Immature natural killer cell (primary cell): ENCODE measurements at places on chromosomes 5 and 9.

GRCh38 chr9:114185570-114186490 lies 30.5 kb downstream of the COL27A1 start:
- no peak for DNase-seq

DNA sequence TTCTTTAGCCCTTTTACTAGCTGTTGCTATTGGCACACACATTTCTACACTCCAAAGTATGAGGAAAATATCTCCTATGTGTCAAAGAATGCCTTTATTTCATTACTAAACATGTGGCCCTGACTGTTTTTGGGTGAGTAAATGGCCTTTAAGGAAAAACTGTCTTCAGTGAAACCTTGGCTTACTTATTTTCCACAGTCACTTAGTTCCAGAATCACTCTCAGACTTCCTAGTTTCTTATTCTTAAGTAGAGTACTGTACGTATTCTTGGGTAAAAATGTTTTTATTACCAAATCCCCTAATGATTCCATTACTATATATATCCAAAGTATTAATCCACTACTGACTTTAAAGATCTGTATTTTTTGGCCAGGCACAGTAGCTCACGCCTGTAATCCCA lies 27.5 kb downstream of the ERP44 start:
- DNase-seq = no peak

- DNase-seq = no peak
These were observed 64.2 kb downstream of the LHX2 start for GRCh38 chr9:124075761-124076160.

DNA sequence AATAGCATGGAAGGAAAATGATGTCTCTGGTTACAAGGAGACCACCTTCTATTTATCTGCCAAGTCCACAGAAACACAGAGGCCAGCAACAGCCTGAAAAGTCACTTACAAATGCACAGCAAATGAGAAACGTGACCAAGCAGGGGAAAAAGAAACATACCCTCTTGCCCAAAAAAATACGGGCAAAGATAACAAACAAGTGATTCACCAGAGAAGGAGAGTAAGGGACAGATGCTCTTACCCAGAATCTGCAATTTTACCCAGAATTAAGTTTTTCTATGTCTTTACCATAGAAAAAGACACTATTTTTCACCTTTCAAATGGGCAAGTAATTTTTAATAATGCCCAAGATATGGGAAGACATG lies 28.1 kb downstream of the CAMSAP1 start:
- DNase-seq = no peak

DNA sequence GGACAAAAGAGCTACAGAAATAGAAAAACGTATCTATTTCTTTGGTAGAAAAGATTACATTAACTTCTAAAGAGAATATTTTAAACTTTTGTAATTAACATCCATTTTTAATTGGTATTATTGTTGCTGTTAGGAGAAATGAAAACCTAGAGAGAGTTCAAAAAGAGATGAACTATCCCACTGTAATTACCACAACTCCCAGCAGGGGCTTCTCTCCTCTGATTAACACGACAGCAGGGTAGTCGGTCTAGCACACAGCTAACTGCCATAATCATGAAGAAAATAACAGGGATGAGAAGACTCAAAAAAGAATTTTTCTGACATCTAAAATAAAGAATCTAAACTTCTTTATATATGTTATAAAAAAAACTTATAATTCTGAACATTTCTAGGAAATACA lies 86.2 kb upstream of the CDH9 start:
- DNase-seq = no peak

DNA sequence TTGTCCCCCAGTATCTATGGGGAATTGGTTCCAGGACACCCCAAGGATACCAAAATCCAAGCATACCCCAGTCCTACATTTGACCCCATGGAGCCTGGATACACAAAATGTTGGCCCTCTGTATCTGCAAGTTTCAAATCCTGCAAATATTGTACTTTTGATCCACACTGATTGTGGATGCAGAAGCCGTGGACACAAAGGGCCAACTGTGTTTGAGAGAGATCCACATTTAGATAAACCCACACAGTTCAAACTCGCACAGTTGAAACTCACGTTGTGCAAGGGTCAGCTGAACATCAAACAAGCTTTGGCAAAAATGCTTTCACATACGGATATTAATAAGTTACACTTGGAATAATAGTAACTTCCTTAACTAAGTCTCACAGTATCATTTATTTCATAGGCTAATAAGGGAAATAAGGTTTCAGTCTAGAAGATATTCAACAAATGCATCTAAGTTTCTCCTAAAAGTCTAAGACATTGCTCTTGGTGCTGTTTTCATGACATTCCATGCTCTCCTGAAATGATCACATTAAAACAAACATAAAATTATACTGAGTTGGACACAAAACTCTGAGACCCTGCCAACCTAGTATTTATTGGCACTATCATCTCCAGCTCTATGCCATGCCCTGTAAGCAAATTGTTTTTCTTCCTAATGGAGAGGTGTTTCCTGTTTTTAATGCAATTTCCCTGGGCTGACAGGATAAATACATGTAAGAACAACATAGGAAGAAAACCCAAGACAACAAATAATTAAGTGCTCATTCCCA lies 32.3 kb downstream of the ACTL7A start:
- no peak for DNase-seq

DNA sequence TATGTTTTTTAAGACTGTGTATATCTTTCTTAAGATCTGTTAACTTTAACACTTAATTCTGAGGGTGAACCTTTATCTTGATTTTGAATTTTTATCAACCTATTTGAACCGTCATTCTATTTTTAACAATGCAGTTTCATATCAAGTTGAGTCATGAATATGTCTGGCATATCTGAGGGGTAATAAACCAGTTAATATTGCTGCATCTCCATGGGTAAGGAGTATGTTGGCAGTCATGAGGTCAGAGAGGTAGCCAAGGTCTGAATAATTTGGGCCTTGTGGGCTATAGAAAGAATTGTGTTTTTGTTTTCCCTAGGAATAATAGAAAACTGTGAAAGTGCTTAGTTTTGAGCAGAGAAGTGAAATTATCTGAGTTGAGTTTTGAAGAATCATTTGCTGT lies 419.0 kb downstream of the PLK2 start:
- no peak for DNase-seq

GRCh38 chr5:125137535-125137934 lies 391.1 kb upstream of the ZNF608 start:
- DNase-seq = no peak

DNA sequence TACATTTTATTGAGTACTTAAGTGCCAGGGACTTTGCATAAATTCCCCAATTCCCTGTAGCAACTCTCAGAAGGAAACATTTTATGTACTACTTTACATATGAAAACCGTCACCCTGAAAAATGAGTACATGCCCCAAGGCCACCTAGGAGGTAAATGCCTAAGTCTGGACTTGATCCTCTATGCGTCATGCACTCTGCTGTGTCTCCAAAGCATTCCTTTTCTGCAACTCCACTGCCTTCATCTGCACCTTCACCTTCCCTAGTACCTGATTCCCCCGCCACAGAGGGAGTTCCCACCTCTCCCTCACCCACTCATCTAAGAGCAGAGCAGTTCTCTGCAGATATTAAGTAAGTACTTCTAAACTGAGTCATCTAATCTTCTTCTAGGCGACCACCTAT lies 75.2 kb upstream of the HRH2 start:
- DNase-seq = no peak

DNA sequence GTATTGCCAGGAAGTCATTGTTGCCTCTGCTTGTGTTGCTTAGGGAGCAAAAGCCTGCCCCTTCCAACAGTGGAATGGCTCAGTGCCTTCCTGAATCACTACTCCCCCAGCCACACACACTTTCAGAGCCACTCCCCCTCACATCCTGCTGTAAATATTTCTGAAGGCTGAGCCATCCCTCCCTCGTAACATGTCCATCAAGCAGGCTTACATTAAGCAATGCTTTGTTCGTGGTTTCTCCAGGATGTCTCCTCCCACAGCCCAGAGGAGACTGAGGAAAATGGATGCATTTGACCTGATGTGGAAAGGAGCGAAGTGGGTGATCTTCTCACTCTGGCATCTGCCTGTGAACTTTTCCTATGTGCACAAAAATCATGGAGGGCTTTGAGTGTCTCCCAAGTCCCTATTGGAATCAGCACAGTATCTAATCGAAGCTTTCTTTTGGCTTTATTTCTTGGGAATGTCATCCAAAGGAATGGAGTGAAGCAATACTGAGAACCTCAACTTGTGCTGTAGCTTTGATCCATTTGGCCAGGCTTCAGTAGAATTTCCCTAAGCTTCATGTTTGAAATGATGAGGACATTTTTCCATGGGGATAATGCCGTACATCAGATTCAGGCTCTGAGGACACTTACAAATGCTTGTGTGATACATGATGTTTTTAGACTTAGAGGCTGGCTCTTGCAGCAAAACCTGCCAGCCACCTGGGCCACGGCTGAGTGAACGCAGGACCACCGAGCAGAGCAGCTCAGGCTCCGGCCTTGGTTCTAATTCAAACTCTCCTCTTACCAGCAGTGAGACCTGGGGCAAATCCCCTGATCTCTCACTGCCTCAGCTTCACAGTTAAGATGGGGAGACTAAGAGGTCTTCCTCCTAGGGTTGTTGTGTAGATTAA lies 389.1 kb downstream of the ENC1 start:
- no peak for DNase-seq

- DNase-seq = no peak
These were observed 37.2 kb downstream of the PLAC8L1 start for GRCh38 chr5:146068206-146068605.

GRCh38 chr9:107268560-107268959 lies 14.5 kb upstream of the RAD23B start:
- DNase-seq = no peak

DNA sequence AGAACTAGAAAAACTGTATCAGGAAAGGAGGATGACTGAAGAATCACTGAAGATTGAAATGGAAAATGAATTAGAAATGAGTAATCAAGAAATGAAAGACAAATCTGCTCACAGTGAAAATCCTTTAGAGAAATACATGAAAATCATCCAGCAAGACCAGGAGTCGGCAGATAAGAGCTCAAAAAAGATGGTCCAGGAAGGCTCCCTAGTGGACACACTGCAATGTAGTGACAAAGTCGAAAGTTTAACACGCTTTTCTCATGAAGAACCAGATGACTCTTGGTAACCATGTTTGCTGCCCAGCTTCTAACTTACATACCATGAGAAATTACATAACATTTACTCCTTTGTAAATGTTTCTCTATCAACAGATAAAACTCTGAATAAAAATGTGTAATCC lies 37.1 kb downstream of the CPLANE1 start:
- DNase-seq = no peak

DNA sequence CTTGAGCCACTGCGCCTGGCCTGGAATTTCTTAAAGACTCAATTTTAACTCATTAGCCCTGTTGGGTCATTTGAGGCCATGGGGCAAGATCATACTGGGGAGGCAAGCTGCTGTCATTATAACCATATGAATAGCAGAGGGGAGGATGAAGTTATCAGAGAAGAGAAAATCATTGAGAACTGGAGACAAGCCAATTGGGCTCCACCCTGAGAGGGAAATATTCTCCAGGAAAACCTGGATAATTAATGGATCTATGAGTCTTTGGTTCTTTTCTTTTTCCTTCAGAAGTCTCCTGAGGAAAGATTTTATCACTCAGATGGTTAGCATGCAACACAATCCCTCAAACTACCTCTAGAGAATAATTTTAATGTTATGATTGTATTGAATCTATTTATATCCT lies 569.6 kb upstream of the TUSC1 start:
- no peak for DNase-seq

DNA sequence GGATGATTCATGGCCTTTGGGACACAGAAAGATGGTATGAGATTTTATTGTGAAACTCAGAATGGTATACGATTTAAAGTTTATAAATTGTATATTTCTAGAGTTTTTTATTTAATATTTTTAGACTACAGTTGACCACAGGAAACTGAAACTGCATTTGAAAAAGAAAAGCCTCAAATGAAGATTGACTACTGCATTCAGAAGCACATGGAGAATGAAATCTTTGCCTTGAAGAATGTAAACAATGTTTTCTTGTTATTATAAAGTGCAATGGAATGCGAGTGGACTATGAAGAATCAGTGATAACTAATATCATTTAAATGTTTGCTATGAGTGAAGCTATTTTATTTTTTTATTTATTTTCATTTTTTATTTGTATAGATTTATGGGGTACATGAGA lies 169.1 kb upstream of the CDH18 start:
- DNase-seq = no peak

- DNase-seq = no peak
These were observed 137.2 kb upstream of the PRLR start for GRCh38 chr5:35367526-35367925.

DNA sequence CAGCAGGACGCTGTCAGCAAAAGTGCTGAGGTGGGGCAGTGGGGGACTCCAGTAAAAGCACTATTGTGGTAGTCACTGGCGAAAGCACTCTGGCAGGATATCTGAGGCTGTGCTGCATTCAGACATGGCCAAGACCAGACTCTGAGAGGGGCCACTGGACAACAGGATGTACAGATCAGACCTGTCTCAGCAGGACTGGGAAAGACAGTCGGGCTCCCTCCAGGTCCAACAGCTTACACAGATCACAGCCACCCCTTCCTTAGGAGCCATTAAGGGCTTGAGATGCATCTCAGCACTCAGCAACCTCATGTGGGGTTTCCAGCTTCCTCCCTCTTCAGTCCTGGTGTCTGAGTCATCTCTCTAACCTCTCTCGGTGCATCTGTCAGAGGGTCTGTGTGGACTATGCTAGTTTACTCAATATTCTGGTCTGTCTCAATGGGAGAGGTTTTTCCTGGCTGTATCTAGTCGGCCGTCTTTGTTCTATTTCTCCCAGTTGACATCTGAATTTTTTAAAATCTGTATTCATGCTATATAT lies 154.5 kb downstream of the CWC27 start:
- DNase-seq = no peak

DNA sequence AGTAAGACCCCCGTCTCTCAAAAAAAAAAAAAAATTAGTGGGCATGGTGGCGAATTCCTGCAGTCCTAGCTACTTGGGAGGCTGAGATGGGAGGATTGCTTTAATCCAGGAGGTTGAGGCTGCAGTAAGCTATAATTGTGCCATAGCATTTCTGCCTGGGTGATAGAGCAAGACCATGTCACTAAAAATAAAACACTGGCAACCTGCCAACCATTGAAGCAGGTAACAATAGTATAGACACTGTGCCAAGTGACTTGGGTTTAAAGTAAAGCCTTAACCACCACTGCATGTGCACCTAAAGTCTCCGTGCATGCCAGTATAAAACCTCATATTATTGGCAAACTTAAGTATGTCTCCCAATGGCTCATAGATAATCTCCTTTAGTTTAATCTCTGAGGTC lies 3.4 kb upstream of the APBA1 start:
- no peak for DNase-seq

- DNase-seq = no peak
These were observed 597.3 kb upstream of the TYRP1 start for GRCh38 chr9:12095931-12096330.

GRCh38 chr5:40437452-40437861 lies 242.3 kb upstream of the PTGER4 start:
- DNase-seq = peak; percentile 88

DNA sequence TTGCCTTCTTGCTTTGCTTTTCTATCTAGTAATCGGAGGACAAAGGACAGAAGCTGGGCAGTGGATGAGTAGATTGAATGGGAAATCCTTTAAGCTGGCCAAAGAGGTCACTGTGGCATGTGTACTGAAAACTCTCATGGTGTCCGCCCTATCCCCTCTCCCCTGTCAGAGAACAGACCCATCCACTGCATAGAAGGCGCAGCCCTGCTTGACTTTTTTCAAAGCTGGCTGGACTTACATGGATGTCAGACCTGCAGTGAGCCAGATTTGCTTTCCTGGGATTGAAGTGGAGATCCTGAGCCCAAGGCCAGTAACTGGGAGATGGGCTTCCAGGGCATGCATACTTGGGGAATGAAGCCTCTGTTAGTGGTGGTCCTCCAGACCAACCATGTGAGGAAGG lies 329.5 kb downstream of the TRPM3 start:
- DNase-seq = no peak
